Activated CD4-positive, alpha-beta T cell treated with anti-CD3 and anti-CD28 coated beads, Interleukin-2, amount 50 U/mL, for 16 hours (primary cell): ENCODE measurements at places on chromosomes 1 and 21.

DNA sequence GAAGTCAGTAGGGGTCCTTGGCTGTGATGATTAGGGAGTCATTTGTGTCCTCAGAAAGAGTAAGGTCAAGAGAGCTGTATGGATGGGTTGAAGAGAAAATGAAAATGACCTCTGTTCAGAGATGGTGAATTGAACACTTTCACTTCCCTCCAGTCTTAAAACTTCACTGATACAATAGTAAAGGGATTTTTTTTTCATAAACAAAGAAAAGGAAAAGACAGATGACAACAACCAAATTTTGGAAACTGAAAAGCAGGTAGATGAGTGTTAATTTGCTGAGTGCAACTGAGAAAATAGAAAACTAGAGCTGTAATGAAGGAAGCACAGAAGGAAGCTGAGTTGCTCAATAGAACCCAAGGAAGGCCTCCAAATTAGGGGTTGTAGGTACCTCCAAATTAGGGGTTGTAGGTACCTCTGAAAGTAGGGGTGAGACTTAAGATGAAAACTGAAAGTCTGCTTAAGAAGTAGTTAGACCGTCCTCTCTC is 14.8 kb upstream of the S1PR1 start:
- no peak for DNase-seq

- DNase-seq = no peak
Observed at GRCh38 chr1:12540580-12541273, 77.3 kb downstream of the DHRS3 start.

GRCh38 chr1:64471218-64472039 is 1.5 kb downstream of the CACHD1 start:
- DNase-seq = no peak

DNA sequence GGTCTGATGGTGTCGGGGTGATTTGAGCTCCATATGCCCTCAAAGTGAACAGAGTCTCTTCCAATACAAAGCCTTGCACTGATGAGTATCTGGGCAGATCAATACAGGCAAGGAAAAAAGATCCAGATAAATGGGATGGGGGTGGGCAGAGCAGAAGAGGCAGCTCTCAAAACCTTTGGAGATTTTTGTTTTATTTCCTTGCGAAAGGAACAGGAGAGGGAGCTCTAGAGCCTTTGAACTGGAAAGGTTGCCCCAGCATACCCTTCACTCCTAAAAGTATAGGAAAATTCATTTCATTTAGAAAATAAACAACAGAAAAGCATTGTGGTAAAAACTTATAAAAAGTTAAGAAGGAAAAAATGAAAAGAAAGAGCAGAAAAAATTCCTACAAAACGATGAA is 31.4 kb upstream of the OLIG2 start:
- DNase-seq = no peak

GRCh38 chr1:161952607-161953172 is 71.0 kb downstream of the OLFML2B start:
- no peak for DNase-seq

- no peak for DNase-seq
Observed at GRCh38 chr1:208160259-208160819, 83.8 kb downstream of the PLXNA2 start.

GRCh38 chr1:108345776-108346531 is 102.1 kb upstream of the NBPF4 start:
- no peak for DNase-seq
